ENCODE measurements at places on chromosomes 1 and 21.

- no peak for DNase-seq
These were observed 136.2 kb downstream of the NAV1 start for GRCh38 chr1:201675143-201675542.

DNA sequence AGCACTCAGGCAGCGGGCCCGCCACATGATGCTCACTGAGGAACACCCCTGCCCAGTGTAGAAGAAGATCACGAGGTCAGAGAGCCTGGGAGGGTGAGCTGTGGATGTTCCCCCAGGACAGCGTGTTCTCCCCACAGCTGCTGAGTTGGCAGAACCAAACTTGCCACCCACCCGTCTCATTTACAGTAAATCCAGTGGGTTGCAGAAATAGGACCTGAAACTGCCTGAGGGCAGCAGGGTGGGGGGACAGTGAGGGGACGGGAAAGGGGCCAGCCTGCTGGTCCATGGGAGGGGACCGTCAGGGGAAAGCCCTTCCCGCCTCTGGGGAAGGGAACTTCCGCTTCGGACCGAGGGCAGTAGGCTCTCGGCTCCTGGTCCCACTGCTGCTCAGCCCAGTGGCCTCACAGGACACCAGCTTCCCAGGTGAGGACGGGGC is at the start of gene C1QB:
C1QB (plus strand) TSS at position 356 of the 436 bp plus-strand sequence. CDS start 6,227 bp downstream, outside the sequence.
- DNase-seq: no peak

DNA sequence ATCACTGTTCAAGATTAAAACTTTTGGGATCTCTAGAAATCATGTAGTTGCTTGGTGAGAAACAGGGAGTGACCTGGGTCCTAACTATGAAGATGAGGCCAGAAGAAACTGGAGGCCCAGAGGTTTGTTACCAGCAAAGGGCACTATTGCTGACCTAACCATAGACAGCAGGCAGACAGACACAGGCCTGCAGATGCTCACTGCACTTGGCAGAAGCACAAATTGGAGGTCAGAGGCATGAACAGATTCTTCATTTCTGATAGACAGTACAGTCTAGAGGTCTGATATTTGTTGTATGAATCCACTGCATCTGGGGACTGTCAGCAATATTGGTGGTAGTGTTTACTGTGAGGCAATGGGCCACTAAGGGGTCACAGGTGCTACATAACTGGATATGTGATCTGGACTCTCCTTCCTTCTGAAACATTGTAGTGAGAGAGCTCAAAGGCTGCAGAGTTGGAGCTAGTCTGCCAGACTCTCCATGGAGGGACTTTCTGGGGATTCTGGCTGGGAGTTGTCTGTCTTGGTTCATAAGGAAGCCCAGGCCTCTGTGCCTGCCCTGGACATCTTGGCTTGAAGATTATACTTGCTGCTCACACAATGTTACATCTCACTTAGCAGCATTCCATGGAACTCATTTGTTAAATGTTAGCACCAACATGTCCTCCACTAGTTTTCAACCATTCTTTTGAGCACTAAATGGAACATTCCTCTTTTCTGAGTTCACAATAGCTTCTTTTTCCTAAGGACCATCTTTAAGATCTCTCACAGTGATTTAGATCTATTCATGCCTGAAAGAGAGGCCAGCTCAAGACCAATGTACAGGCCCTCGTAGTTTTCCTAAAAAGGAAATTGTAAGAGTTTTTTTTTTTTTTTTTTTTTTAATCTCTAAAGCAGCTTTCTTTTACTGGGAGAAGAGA is 26.9 kb upstream of the CCN1 start:
- DNase-seq: no peak

DNA sequence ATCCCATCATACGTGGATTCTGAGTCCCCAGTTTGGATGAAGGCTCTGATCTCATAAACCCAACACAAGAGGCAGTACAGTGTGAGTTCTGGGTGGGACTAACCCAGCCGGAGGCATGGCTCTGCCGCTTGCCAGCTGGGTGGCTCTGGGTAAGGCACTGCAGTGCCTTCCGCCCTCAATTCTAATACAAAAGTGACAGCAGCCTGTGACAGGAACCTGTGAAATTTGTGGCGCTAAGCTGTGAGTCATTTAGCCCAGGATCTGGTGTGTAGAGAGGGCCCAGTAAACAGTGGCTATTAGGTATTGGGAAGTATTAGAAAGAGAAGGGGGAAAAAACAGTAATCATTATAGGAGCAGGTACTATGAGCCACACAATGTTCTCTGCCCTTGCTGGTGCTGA is 23.3 kb downstream of the HSPG2 start:
- DNase-seq: no peak

DNA sequence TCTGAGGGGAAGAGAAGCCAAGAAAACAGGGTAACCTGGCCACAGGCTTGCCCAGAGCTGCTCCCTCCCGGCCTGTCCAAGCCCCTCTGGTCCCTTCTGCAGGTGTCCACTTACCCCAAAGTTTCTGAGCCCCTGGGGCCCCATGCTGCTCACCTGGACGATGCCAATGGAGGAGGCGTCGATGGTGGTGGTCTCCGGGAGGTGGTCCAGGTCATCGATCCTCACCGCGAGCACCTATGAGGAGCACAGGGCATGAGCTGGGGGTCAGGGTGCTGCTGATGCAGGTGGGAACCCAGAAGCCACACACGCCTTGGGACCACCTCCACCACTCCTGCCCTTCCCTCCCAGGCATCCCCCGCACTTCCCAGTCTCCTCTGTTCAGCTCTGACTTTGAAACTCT is 37.5 kb upstream of the RIPK4 start:
- DNase-seq: no peak

GRCh38 chr1:247204177-247204647 is 32.4 kb upstream of the ZNF124 start:
- no peak for DNase-seq

DNA sequence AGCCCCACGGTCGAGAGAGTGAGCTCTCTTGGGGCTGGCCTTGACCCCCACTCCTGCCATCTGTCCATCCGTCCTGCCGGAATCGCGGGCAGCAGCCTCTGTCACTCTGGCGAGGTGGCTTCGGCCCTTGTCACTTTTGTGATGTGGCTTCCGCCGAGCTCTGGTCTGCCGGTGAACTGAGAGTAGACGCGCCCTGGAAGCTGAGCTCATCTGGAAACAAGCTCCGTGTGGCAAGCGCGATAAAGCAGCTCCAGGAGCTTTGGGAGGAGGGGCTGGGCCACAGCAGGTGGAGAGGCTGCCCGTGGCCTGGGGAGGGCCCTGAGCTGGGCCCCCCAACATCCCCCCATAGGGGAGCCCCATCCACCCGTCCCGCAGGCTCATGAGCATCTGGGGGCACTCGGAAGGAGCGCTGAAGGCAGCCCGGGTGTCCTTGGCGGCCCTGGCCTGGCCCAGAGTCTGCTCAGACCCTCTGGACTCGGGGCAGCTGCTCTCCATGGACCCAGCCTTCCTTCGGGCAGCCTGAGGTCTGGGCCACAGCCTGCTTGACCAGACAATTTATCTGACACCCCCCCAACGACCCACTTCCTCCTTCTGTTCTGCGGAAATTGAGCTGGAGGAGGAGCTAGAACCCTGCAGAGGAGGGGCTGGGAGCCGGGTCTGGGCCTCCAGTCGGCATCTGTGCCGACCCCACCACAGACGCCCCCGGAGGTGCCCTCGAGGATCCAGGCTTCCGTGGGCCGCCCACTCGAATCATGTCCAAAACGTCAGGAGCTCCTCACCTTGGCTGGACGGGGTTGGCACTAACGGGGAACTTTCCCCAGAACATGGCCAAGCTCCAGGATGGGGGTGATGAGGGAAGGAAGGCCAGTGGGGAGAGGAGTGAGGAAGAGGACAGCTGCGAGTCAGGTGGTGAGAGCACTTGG is 59.1 kb downstream of the SLC19A1 start:
- DNase-seq: no peak

DNA sequence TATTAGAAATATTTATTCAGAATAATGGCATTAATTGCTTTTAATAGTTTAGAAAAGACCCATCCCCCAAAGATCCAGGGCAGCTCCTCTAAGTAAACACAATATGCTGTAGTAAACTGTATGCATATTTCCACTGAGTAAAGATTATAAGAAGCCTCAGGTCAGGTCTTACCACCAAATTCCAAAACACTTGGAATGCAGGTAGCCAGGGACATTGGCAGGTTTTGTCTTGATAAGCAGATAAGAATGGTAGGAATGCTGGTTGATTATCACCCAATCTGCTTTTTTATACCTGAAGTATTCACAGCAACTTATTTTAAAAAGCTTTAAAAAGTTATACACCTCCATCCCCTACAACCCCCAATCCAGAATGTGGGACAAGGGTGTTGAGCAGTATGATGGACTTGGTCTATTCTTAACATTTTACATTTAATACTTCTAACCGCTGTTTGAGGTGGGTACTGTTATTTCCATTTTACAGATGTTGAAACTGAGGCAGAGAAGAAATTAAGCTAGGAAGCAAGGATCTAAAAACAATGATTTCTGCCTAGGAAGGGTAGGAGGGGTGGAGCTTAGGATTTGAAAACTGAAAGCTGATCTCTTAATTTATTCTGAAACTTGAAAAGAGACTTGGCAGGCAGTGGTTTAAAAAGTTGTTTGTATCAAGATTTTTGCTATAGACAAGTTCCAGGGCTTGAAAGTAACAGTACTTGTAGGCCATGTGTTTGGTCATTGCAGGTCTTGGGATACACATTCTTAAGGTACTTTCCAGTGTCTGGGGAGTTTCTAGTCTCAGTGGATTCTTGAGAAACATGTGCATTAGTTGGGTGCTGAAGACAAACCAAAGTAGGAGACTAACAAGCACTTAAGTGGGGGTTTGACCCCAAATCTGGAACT is 15.6 kb upstream of the THEM4 start:
- no peak for DNase-seq

DNA sequence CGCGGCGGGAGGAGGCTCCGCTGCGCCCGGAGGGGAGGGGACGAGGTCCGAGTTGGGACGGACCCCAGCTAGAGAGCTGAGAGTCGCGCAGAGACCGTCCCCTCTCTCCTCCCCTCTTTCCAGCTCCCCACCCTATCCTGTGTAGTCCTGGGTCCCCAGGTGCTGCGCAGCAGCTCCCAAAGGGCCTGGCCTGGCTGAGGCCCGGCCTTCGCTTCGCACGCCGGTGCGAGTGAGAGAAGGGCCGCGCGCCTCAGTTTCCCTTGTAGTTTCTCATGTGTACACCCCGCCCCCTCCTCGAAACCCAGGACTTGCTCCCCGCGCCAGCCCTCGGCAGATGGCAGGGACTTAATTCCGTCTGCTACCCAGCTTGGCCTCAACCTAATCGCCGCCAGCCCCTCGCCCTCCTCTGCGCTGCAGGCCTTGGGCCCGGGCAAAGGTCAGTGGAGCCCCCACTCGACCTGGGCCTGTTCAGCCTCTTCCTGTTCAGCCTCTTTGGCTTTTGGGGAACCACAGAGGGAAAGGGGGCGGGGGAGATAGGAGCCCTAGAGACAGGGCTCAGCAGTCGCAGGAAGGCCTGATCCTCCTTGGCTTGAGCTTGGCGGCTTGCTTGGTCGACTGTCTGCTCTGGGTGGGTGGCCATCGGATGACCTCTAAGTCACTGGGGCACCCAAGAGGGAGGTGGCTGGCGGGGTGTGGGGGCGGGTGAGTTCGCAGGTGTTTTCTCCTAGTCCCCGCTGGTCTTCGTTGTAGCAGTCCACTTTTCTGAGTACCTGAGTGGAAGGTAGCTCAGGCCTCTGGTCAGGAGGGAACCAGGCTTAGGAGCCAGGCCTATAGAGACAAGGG is 1.0 kb downstream of the ZNF687 start:
- DNase-seq: no peak

DNA sequence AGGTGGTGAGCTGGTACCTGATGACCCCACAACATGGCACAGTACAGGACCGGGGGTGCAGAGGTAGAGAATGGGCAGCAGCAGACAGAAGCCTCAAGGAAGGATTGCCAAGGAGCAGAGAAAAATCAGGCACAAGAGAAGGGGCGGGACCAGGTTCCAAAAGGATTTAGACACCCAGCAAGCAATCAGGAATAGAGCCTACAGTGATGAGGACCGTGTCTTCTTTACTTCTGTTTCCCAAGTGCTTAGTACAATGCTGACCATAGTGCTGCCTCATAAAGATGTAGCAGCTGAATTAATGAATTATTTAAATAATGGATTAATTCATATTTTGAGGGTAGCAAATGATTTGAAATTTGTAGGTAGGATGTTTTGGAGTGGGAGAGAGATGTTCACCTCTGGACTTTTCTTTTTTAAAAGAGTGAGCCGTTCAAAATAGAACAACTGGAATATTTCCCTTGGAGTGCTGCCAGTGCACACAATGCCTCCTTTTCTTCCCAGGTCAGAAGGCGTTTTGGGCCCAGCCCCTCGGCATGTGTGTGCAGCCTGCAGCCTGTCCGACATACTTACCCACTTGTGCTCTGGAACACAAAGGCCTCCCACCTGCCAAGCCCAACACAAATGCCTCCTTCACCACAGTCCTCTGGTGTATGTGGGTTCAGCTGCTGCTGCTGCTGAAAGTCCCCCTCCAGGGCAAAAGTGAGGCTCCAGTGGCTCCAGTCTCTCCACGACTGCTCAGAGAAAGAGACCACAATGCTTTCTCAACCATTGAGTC is 19.6 kb downstream of the KANK4 start:
- no peak for DNase-seq

GRCh38 chr1:52552505-52553361 is at the start of gene TUT4:
Gene TUT4, minus strand, starts transcription at chr1:52553092. Its CDS starts 26,812 bp downstream, at chr1:52526280.
- DNase-seq: peak; percentile 87

- DNase-seq: no peak
These were observed 50.0 kb downstream of the LACTBL1 start for GRCh38 chr1:22922640-22923039.

DNA sequence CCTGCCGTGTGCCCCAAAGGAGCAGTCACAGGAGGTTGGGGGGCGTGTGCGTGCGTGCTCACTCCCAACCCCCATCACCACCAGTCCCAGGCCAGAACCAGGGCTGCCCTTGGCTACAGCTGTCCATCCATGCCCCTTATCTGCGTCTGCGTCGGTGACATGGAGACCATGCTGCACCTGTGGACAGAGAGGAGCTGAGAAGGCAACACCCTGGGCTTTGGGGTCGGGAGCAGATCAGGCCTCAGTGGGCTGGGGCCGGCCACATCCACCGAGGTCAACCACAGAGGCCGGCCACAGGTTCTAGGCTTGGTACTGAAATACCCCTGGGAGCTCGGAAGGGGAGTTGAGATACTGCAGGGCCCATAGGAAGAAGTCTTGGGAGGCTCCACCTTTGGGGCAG is 23.5 kb downstream of the COL6A1 start:
- no peak for DNase-seq

DNA sequence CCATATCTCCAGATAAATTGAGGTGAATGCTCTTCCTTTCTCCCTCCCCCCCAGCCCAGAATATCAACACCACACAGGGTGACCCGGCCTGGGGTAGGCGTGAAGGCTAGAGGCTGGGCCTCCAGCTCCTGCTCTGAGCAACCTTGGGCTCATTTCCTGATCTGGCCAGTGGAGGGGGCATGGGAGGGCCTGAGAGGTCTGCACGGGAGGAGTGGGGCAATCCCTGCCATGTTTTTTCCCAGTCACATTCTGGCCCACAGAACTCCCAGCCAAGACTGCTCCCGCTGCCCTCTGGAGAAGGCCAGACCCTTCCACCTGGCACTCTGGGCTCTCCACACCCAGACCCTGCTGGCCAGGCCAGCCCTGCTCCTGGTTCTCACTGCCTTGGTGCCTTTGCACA is 3.9 kb downstream of the CLDN19 start:
- no peak for DNase-seq
